Type B pancreatic cell (in vitro differentiated cells): ENCODE measurements at places on chromosomes 7 and 10. TPM values are rescaled to one million over a fixed set of nuclear protein-coding genes. Genes with fewer than 3 reads are reported as not detected.
A peak's percentile ranks its signal among the peaks of the same experiment; 100 is the strongest.

DNA sequence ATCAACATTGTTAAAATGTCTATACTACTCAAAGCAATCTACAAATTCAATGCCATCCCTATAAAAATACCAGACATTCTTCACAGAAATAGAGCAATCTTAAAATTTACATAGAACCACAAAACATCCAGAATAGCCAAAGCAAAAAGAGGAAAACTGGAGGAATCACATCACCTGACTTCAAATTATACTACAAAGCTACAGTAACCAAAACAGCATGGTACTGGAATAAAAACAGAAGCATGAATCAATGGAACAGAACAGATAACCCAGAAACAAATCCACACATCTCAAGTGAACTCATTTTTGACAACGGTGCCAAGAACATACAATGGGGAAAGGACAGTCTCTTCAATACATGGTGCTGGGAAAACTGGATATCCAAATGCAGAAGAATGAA, 87.3 kb upstream of the EGFR start:
- DNase-seq: no peak

DNA sequence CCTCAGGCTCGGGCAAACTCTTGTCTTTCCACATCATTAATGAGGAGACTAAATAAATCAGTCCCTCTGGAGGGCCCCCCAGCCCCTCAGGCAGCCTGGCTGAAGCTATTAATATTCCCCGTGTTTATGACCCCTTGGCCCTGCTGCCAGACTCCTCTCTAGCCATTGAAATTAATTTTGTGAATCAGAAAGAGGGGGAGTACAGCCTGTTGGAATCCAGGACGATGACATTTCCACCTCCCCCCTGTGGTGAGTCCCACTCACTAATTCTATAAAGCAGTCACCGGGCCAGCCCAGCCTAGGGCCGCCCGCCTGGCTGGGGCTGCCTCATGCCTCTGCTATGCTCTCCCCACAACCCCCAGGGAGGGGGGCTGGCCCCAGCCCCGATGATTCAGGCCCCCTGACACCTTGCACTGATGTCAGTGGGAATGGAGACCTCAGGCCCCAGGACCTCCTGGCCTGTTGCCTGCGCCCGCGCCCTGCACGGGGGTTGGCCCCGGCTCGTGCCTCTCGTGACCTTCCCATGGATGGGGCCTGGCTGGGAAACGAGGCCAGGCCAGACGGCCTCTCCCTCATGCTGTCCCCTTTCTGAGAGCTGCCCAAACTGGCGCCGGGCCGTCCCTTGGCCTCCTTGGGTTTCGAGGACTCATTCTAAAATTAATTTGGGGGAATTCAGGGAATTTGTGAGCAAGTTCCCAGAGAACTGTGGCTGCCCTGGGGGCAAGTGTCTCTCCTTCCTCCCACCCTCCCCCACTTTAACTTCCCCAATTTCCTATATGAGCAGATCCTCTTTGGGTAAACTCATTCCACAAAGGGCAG, 34.0 kb downstream of the TMEM270 start:
- DNase-seq: no peak

GRCh38 chr10:86110156-86110786, 256.3 kb downstream of the GRID1 start:
- DNase-seq: peak; percentile 49

DNA sequence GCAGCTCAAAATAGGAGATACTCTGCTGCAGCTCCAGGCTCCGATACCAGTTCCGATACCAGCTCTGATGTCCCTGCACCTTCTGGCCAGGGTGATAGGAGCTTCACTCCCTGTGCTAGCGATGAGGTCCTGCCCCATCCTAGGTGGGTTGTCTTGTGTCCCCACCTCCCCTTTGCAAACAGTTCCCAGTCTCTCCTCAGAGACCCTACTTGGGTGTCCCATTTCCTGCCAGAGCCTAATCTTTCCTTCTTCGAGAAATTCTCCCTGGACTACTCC, 62.7 kb upstream of the NANOS1 start:
- no peak for DNase-seq

The ACSM6 gene
- not detected in 2 replicates for total RNA-seq

The HGF gene
- total RNA-seq: 0.98 and 4.9 TPM in 2 replicates

DNA sequence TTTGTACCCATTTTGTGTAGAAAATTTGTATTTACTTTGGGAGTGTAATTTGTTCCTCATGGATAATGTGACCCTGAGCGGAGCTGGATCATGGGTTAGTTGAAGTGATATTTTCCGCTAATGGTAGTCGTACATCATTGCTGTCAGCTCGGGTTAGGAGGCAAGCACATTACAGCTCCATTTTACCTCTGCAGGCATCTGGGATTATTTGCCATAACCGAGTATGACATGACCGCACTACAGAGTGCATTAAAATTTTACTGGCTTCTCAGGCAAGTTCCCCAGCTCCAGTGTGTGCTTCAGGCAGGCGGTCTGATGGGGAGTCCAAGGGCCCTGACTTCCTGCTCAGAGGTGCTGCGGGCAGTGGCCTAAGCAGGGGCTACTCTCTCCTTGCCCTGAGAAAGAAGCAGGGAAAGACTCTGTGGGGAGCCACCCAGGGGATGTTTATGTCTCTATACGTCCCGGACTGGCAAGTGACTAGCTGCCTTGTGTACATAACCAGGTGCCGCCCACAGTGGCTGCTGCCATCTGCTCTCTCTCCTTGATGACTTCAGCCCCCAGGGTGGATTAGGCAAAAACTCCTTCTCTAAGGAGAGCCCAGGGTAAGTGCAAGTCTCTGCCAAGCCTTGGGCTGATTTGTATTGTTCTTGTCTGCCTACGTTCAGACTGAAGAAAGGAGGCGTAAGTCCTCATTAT, 685.3 kb upstream of the GALNT17 start:
- DNase-seq: no peak

GRCh38 chr10:75283671-75284470, 48.1 kb upstream of the COMTD1 start:
- peak; percentile 78 for DNase-seq

DNA sequence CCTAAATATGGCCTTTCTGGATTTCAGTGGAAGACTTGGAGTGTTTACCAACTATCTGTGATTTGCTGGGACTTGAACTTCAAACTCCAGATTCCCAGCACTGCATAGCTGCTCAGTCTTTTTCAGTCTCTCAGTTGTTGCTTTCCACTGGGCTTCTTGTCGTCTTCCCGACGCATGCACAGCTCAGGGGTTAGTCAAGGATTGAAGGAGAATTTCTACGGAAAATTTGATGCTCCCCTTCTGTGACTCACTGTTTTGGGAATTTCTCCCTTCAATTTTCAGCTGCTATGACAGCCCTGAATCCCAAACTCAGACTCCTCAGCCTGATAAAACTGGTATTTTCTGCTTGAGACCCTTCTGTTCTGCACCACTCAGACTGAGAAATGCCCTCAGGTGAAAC, 91.7 kb downstream of the CYP26A1 start:
- no peak for DNase-seq

The SLC39A12 gene
- total RNA-seq: not detected in 2 replicates

- no peak for DNase-seq
These were observed 278.5 kb downstream of the DNAJB6 start for GRCh38 chr7:157615101-157615817.

The GOLGA7B gene
- 0.41 and 0.52 TPM in 2 replicates for total RNA-seq

GRCh38 chr10:125284875-125285597, 124.7 kb upstream of the CTBP2 start:
- DNase-seq: no peak

The TAS2R5 gene
- total RNA-seq: 2.5 and 3.3 TPM in 2 replicates

- DNase-seq: no peak
These were observed 48.0 kb upstream of the RASGEF1A start for GRCh38 chr10:43314626-43315495.

DNA sequence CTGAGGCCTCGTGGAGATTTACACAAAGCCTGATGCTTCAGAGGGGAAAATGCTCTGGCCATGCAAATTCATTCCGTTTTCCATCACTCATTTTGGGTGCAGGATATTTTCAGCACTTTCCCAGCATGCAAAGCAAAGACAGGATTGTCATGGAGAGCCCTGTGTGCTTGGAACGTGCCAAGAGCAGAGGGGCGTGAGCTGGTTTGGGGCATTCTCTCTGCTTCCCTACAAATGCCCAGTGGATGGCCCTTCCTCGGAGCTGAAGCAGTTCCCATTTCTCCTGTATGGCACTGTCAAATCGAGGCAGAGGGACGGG, 164.1 kb downstream of the PRKAG2 start:
- DNase-seq: no peak

- no peak for DNase-seq
These were observed 139.1 kb downstream of the TFPI2 start for GRCh38 chr7:93751421-93751820.

GRCh38 chr10:102367441-102367840, 28.1 kb upstream of the NFKB2 start:
- no peak for DNase-seq

DNA sequence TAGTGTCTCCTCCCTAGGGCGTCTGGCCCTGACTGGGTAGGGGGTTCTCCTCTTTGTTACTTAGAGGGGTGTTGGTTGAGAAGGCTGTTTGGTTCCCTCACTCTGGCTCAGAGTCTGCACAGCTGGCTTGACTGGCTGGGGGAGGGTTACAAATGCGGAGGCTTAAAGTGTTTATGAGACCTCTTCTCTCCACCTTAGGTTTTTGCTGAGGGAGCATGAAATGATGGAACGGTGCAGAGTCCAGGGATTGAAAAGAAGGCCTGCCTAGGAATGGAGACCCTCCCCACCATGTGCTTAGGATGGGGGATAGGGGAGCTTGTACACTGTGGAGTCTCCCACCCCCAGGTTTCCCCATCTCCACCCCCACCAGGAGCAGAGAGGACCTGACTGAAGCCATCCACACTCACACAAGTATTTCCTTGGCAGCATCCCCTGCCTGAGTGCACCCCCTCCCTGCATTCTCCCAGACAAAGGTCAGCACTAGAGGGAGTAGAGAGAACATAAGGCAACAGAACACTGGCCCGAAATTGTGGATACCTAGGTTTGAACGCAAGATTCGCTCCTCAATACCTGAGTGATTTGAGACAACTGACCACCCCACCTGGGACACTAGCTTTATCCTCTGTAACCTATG, 1.7 kb upstream of the LDB1 start:
- no peak for DNase-seq

The BTBD16 gene
- 0.29 and 0.46 TPM in 2 replicates for total RNA-seq

DNA sequence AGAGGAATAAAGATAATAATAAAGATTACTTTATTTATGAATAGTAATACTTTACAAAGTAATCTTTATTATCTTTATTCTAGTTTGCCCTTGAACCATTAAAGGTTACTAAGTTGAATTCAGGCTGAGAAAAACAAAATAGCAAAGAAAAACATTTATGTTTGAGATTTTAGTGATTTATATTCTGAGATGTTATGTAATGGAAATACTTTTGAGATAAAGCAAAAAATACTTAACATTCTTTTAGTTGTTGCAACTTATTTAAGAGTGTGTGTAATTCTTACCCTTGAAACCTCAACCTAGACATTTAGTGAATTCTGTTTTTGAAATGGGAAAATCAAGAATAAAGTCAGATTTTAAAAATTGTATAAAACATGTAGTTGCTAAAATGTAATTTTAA, 40.0 kb downstream of the MINPP1 start:
- no peak for DNase-seq

DNA sequence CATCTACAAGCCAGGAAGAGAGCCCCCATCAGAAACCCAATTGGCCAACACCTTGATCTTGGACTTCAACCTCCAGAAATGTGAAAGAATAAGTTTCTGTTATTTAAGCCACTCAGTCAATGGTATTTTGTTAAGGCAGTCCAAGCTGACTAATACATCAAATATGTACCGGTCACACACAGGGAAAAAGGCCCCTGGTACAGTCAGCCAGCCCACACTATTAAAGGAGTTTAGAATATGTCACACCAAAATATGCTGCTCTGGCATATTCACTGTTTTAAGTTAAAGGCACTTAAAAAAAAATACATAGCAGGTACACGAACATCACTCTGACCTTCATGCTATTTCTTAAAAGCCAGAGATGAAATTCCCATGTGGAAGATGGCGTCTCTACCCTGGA, 15.2 kb upstream of the CDCA7L start:
- DNase-seq: no peak

DNA sequence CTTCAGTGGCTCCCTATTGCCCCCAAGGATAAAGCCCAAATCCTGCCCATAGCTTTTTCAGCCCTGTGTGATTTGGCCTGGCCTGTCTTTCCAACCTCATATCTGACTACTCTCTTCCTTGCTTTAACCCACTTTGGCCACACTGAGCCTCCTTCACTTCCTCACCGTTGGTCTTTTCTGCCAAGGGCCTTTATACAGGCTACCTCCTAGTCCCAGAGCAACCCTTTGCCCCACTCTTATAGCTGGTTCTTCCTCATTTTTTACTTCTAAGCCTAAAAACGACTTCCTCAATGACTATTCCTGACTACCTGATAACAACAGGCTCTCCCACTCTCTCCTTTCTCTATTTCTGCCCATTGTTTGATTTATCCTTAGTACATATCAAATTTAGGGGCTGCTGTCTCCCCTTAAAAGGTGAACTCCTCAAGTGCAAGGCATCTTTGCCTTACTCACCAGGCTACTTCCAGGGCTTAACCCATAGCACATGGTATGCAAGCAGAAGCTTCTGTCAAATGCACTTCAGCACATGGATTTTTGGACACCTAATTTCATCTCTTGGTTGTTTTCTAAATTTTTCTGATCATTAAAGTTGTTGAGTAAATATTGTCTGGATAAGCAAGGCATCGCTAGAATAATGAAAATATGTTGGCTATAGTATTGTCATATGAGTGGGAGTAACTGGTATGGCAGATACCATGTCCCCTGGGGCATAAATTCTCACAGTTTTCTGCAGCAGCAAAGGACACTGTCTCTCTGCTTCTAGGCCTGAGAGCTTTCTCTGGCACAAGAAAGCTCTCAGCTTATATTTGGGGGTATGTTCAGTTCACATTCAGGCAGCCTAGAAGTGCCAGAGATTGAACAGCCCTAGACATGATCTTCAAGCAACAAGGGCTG, 201.5 kb upstream of the GPR26 start:
- DNase-seq: no peak

DNA sequence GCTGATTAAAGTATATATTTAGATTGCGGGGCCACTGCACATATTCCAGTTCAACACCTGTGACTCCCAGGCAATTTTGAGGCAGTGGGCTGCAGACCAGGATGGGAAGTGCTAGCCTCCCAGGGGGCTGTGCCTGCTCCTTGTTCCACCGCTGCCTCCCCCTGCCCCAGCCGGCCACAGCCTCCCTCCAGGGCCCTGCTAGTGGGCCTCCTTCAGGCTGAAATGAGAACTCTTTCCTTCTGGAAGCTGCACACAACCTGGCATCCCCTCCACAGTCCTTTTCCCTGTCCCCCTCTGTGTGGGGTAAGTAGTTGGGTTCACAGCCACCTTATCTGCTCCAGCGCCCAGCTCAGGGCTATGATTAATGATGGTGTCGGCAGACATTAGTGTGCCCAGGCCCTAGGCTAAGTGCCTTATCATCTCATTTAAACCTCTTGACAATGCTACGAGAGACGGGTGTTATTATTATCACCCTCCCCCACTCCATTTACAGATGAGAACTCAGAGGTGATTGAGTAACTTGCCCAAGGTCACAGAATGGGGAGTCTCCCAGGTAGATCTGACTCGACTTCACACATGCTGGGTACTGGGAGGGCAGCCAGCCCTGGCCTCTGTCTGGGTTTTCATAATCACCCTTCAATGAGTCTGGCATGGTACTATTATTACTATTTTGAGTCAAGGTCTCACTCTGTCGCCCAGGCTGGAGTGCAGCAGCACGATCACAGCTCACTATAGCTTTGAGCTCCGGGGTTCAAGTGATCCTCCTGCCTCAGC, 10.8 kb upstream of the SFRP5 start:
- DNase-seq: no peak
